ENCODE measurements at places on chromosomes 5 and 9.

- DNase-seq, result no peak
These were observed 98.7 kb downstream of the ZNF462 start for GRCh38 chr9:106961623-106962022.

DNA sequence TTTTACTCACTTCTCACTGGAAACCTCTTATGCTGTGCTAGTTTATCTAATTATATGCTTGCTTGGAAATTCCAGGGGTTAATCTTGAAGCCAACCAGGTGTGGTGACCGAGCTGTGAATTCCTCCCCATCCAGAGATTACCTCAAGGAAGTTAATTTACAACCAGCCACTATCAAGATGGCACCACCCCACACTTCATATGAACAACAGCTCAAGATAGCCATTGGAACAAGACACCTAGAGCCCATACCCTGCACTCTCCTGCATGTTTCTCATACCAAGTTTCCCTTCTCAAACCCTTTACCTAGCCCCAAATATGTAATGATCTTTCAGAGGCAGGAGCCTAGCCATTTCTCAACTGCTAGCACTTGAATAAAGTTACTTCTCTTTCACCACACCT, 2156.9 kb upstream of the C9orf72 start:
- DNase-seq, result no peak

DNA sequence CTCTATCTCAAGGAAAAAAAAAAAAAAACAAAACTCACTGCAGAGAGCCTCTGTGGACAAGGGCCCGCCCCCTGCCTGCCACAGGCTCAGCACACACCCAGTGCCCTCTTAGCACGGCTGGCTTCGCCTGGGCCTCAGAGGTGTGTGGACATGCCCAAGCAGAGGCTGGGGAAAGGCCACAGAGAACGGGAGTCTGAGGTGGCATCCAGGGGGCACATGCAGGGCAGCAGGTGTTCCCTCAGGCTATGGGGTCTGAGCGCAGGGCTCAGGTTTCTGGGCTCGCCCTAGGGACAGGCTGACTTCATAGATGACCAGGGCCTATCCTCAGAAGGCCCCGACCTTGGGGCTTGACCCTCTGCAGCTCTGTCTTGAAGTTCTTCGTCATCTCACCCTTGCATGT, 138.7 kb downstream of the ZNF354C start:
- DNase-seq, result no peak

DNA sequence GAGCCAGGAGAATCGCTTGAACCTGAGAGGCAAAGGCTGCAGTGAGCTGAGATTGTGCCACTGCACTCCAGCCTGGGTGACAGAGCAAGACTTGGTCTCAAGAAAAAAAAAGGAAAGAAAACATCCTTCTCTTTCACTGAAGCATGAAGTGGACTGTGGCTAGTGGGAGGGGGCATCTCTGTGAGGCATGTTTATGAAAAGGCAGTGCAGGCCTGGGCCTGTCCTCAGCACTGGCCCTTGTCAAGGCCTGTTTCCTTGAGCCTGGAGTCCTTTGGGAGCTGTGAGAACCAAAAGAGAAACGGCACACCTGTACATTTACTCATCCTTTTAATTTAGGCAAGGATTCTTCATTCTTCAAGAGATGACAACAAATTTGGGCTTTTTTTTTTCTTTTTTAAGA, 18.3 kb upstream of the FUBP3 start:
- DNase-seq, result no peak

GRCh38 chr5:143938230-143938629, 126.3 kb downstream of the HMHB1 start:
- no peak for DNase-seq

DNA sequence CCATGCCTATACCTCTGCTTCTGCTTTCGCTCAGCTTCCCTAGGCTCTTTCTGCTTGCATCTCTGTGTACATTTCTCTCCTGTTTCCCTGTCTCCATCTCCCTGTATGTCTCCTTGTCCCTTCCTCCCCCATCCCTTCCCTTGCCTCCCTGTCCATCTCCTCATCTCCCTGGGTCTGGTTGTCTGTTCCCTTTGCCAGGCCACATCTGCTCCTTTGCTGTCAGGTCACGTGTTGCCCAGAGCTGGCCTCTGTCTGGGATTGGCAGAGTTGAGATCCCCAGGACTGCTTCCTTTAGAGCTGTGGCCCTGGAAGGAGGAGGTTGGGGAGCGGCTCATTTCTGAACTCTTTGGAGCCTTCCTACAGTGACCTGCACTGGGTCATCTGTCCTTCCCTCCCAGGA, 31.8 kb upstream of the PTGS1 start:
- DNase-seq, result peak; percentile 8

DNA sequence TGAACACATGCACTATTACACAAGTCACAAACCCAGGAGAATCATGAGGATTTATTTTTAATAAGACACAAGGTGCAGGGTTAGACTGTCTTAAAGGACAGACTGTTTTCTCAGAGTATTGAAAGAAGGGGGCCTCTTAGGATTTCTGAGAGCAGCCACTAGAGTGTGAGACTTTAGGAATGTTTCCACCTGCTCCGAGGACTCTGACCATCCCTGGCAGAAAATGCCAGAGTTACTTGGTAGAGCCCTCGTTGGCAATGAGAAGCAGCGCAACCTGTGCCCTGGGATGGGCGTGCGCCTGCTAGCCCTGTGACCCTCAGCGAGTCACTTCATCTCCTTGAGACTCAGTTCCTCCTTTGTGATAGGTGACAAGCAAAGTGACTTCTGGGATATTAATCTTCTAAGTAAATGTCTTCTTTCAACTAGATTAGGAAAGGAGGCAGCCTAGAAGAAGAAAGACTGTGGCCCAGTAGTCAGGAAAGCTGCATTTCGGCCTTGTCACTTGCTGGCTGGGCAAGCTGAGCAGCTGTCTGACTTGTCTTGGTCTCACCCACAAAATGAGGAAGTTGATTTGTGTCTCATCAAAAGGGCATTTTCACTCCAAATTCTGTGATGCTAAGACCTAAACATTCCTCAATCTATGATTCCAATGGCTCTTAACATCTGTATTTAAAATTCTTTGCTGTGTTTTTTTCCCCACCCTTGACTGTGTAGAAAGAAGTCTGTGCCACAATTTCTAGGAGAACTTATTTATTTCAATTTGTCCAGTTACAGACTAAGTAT, 60.5 kb downstream of the PTCD2 start:
- no peak for DNase-seq

GRCh38 chr9:97468658-97469448, 32.6 kb upstream of the TMOD1 start:
- DNase-seq, result peak; percentile 93

GRCh38 chr9:97875111-97875510, 22.1 kb downstream of the FOXE1 start:
- no peak for DNase-seq
